ENCODE measurements at places on chromosomes 1 and 21. TPM values are rescaled to one million over a fixed set of nuclear protein-coding genes. Genes with fewer than 3 reads are reported as not detected.

S100A7 gene
- total RNA-seq = not detected

KIF17 gene
- total RNA-seq = 0.86 TPM

OR10J1 gene
- not detected for total RNA-seq

OR2L5 gene
- not detected for total RNA-seq

PLPPR5 gene
- 0.11 TPM for total RNA-seq

MAP3K7CL gene
- 0.34 TPM for total RNA-seq
